Activated CD4-positive, CD25-positive, alpha-beta regulatory T cell treated with anti-CD3 and anti-CD28 coated beads, Interleukin-2, amount 50 U/mL, for 72 hours (primary cell): ENCODE measurements at places on chromosomes 3 and 15.

- DNase-seq = no peak
These were observed 283.1 kb downstream of the GABRG3 start for GRCh38 chr15:27254055-27254454.

DNA sequence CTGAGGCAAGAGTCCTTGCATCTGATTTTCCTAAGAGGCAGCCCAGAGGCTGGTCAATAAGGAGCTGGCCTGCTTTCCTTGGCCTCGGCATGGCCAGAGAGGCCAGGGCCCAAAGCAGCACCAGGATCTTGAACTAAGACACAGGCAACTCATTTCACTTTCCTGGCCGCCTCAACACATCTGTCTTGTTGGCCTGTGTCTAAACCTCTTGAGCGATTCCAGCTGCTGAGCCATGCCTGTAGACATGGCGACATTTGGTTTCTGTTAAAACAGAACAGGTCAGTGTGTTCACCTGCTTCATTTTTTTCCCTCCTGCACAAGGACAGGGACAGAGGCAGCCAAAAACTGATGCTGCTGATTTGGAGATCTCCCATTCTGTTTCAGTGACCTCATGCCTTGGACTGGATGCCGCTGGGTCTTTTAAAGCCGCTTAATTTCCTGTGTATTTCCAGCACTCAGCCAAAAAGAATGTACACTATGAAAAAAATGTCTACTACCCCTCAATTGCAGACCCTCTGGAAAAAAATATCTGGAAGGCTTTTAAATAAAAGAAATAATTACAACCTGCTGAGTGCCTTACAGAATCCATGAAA is 266.6 kb upstream of the ICE2 start:
- no peak for DNase-seq

DNA sequence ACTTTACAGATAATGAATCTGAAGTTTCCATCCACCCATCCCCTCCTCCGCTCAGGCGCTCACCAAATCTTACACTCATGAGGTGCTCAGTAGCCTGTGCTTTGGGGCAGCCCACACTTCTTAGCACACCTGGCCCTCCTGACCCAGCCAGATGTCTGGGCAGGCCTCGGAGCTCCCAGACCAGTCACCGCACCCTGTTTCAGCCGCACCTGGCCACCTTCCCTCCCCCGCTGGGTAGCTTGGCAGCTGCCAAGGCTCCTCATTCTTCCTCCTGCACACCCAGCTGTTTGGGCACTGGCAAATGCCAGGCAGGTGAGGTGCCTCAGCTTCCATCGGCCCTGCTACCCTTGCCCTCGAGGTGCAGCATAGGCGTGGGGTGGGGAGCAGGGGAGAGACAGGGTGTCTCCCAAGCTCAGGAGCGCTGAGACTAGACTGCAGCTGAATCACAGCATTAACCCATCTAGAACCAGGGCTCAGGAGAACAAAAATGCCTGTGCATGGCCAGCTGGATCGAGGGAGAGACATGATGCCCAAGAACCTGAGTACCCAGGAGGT is 45.8 kb downstream of the CDC25A start:
- no peak for DNase-seq

- no peak for DNase-seq
These were observed 235.9 kb upstream of the CTDSPL start for GRCh38 chr3:37625690-37626360.

DNA sequence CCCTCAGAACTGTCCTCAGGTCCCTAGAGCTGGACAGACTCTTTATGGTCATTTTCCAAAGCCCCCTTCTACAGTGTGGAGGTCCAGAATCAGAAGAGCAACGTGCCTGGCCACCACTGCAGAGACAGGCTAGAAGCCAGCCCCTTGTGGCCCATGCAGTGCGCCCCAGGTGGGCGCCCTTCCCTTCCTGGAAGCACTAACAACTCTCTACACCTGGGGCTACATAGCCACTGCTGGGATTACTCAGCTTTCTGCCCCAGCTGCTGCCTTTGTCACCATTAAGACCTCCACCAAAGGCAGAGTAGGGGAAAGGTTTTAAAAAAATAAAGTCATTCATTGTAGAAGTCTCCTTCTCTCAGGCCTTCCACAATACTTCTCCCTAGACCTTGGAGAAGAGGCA is 2.3 kb downstream of the RASGRP1 start:
- DNase-seq = no peak

- DNase-seq = no peak
These were observed 23.6 kb downstream of the C3orf33 start for GRCh38 chr3:155782390-155782953.

DNA sequence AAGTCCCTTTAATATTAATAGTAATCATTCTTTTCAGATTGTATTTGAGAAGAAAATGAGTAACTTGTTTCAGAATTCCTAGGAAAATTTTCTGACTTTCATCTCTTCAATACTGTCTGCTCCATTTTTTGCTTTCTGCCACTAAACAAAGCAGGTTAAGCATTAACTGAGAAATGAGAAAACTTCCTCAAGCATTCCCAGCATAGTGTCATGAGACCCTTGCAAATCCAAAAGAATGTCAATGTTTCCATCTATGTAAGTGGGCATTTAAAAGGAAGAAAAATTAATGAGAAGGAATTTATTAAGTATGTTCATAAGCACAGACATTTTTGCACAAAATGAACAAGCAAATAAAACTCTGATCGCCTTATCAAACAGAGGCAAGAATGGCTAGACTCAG is 148.0 kb upstream of the STRIT1 start:
- no peak for DNase-seq

DNA sequence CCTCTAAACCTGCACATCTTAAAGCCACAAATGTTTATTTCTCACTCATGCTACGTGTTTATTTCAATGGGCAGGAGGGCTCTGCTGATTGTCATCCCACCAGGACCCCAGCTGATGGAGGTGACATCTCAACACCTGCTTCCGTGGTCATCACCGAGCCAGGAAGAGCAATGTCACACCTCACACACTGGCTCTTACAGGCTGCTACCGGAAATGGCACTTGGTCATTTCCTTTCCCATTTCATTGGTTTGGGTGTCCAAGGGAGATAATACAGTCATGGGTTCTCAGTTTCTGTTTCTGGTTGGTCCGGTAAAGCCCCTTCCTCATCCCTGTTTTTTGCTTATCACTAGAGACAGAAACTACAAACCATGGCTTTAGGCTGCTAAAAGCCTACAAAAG is 41.9 kb downstream of the ABHD2 start:
- DNase-seq = no peak
